SW 1271 (cell line): ENCODE measurements at places on chromosomes 6 and 20.

- DNase-seq, result no peak
Observed at GRCh38 chr6:70045413-70045812, 179.1 kb downstream of the COL19A1 start.

DNA sequence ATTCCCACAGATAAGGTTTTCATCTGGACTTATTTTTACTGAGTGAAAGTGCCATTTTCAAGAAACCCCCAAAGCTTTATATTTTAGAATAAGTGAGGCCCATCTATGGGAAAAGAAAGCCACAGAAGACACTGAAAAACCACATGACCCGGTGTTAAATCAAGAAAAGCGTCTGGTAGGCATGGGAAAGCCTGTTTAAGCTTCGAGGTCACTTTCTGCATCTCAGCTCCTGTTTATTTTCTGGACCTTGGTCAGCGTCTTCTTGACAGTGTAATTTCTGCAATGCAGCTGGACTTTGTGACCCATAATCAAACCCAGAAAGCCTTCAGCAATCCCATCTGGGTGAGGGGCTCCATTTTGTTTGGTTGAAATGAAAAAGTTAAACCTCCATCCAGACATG lies 59.6 kb upstream of the NEDD9 start:
- no peak for DNase-seq

GRCh38 chr20:3213226-3213625 lies 3.9 kb downstream of the ITPA start:
- no peak for DNase-seq

- no peak for DNase-seq
Observed at GRCh38 chr6:155491421-155491820, 35.8 kb upstream of the NOX3 start.

GRCh38 chr6:98487612-98488011 lies 346.8 kb upstream of the POU3F2 start:
- no peak for DNase-seq

DNA sequence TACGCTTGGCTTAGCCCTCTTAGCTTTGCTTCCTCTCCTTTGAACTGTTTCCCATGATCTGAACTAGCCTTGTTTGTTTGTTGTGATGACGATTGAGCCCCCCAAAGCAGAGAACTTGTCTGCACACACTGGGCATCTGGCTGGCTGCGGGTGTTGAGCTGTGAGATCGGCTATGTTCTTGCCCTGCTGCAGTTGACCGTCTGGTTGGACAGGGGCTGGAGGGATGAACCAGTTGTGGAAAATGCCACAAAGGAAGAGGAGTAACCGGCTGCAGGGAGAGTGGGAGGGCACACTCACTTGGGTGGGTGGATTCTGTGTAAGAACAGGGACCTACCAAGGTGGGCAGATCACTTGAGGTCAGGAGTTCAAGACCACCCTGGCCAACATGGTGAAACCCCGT lies 12.4 kb upstream of the RSPO4 start:
- DNase-seq, result no peak
